ENCODE measurements at places on chromosomes 6 and 20. TPM values are rescaled to one million over a fixed set of nuclear protein-coding genes. Genes with fewer than 3 reads are reported as not detected.

- no peak for DNase-seq
Observed at GRCh38 chr6:134519465-134519864, 201.6 kb upstream of the SGK1 start.

DNA sequence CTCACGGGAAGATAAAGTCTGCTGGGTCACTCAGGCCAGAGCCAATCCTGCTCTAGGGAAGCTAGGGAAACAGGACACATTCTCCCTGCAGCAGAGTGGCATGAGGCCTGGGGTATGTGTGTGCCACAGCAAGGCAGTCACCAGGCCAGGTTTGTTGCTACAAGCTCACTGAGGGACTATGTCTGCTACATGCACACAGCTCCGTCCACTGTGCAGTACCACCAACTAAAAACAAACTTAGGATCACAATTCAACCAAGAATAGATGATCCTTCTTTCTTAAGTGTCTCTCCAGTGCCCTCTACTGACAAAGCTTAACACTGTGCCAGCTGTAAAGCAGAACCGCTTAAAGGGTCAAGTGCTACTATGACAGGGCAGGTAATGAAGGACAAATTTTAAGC, 192.5 kb downstream of the PTPRK start:
- DNase-seq = peak; percentile 38

NOTCH4 gene
- not detected for total RNA-seq

GRCh38 chr6:165766457-165766856, 103.4 kb upstream of the PDE10A start:
- peak; percentile 66 for DNase-seq

RIN2 gene
- 23.9 TPM for total RNA-seq

GRCh38 chr20:3092611-3093379, 8.3 kb upstream of the AVP start:
- no peak for DNase-seq

- no peak for DNase-seq
Observed at GRCh38 chr20:51979226-51979625, 176.9 kb upstream of the SALL4 start.

GABBR1 gene
- total RNA-seq = 38.8 TPM

STX11 gene
- 1.1 TPM for total RNA-seq

- DNase-seq = no peak
Observed at GRCh38 chr6:11699576-11699975, 79.0 kb downstream of the ADTRP start.

BPIFB1 gene
- not detected for total RNA-seq

DNA sequence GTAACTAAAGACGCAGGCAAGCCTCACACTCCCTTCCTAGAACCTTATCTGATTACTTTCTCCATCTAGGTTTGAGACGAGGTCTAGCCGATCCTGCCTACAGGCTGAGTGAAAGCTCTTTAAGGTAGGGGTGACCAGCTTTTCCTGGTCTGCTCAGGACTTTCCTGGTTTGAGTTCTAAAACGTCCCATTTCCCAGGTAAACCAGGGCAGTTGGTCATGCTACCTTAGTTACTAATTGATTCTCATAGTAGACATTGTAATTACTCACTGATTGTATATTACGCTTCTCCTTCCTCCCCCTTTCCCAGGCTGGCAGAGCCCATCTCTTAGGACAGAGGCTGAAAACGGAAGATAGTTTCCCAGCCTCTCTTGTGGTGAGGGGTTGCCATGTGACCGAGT, 27.9 kb upstream of the RSPO4 start:
- no peak for DNase-seq

DNA sequence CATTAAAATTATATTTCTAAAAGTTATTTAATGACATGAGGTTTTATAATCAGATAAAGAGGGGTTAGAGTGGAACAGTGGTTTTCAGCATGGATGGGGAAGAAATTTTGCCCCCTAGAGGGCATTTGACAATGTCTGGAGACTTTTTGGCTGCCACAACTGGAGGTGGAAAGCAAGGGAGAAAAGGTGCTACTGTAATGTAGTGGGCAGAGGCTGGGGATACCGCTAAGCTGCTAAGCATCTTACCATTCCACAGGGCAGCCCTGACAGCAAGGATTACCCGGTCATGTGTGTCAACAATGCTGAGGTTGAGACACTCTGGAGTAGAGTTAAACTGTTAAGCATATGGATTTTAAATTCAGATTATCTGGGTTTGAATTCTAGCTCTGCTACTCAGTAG, 52.9 kb upstream of the FABP7 start:
- DNase-seq = peak; percentile 58

DNA sequence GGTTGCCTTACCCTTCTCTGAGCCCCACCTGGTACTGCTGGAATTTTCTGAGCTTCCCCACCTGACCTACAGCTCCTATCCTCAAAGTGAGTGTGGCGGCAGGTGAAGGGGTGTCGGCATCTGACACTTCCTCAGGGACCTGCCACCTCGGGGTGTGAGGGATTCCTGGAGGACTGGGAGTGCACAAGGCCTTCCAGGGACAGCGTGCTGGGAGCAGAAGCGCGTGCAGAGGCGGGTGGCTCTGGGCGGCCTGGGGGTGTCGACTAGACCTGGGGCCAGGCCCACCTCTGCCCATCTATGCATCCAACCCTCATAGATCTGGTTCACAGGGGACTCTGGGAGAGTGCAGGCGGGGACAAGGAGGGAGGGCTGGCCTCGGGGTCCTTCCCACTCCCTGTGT, 7.8 kb downstream of the DLGAP4 start:
- no peak for DNase-seq

DNA sequence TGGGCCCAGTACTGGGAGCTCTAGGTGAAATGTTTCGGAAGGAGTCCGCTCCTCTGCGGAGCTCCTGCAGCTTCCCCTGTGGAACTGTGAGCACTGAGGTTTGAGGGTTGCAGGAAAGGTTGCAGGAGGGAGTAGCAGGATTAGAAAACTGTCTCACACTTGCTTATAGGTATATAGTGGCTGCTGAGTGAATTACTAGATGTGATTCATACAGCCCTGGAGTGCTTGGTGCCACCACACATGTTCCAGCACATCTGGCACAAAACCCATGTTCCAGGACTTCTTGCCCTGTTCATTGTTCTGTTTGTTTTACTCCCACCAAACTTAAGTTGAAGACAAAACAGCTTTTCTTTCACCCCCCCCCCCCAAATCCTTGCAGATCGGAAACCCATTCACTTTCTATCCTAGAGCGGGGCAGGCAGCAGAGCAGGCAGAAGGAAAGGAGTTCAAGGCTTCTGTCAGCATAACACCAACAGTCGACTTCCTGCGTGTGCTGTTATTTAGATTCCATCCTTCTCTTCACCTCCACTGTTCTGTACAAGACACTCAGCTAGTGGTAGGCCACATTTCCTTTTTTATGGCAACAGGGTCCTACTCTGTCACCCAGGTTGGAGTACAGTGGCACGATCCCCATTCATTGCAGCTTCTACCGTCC, 669 bp upstream of the PEX6 start:
- DNase-seq = peak; percentile 41

C20orf144 gene
- total RNA-seq = 0.12 TPM

HLA-DMA gene
- 2.9 TPM for total RNA-seq

DNA sequence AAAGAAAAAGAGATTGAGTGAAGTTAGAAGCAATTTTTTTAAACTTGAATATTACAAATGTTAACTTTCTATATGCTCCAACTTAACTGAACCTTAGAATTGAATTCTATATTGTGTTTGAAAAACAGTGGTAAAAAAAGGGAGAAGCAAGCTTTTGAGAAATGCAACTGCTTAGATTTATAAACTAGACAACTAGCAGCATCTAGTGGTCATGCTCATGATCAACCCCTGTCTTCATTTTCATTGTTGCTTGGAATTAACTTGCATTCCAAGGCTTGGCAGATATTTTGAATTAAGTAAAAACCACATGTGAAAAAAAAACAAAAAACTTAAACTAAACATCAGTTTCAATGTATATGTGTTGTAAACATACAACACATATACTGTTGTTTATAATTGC, 113.1 kb downstream of the C6orf58 start:
- DNase-seq = peak; percentile 32

GRCh38 chr20:17992224-17992637, 23.4 kb downstream of the MGME1 start:
- DNase-seq = no peak

RIPOR2 gene
- total RNA-seq = 4.9 TPM

GRCh38 chr6:27130668-27131428, 116.7 kb upstream of the PRSS16 start:
- no peak for DNase-seq

DNA sequence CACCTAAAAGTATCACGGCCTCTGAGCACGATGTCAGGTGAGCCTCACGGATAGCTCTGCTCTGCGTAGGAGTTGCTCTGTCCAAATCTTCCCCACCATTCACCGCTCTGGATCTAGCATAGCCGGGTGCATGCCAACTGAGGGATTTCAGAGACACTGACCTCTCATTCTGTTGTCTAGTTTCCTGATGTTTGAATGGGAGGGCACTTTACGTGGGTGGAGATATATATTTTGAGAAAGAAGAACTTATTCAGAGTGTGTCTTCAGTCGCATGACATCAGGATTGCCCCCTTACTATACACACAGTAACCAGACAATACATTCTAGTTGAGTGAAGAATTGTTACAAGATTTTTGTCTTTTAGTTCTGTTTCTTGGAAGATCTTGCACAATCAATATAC, 96.5 kb upstream of the CITED2 start:
- no peak for DNase-seq

GRIK2 gene
- total RNA-seq = 0.89 TPM

TOX2 gene
- total RNA-seq = 2.4 TPM

DNA sequence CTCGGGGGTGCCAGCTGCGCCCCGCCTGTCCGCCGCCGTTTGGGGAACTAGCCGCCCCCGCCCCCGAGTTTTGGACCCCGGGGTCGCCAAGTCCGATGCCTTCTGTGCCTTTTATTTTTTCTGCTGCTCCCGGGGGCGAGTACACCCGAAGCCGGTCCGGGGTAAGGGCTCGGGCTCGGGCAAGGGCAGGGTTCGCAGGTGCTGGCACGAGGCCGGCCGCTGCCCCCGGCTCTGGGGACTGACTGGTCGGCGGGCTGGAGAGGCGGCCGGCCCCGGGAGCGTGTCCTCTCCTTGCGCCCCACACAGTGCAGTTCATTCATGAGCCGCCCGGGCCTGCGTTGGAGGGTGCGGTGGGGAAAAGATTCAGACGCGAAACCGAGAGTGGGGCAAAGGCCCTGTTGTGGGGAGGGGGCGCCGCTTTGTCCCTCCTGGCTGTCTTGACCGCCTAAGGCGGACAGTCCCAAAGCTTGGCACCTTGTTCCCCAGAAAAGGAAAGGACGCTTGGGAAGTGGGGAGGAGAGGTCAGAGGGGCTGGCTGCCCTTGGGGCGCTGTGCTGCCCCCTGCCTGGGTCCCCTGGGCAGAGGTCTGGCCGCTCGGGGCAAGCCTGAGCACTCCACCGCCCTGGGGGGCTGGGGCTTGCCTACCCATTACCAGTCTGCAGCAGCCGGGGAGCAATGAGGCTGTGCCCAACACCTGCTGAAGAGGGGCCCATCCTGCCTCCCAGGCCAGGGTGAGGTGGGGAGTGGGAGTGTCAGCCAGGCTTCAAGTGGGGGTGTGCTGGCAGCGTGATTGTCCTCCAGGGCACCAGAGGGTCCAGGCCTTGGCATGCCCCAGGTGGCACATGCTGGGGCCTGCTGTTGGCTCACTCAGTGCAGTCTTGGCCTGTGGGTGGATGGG, 915 bp downstream of the TMEM63B start:
- peak; percentile 45 for DNase-seq

MAP3K7 gene
- 32.6 TPM for total RNA-seq

RING1 gene
- 48.3 TPM for total RNA-seq

BANF2 gene
- not detected for total RNA-seq

GRCh38 chr6:14711056-14711703, 534.7 kb upstream of the JARID2 start:
- DNase-seq = peak; percentile 83

GRCh38 chr6:166977621-166978525, 21.3 kb upstream of the CEP43 start:
- no peak for DNase-seq

Measured in MCF 10A (cell line).